ENCODE measurements at places on chromosomes 12 and 14. TPM values are rescaled to one million over a fixed set of nuclear protein-coding genes. Genes with fewer than 3 reads are reported as not detected.

The NEUROD4 gene
- total RNA-seq, result not detected

DNA sequence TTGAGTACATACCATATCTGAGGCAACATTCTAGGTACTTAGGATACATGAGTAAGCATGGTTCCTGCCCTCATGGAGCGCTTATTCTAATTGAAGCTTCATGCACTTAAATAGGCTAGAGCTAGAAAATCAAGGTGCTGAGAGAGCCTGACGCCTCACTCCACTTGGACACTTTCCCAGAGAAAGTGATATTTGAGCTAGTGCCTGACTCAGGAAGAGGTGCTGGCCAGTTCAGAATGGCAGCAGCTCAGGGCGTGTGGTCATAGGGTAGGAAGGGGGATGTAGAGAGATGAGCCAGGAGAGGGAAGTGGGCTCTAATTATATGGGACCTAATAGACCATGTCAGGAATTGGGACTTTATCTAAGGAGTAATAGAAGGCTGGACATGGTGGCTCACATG is 33.3 kb downstream of the TULP3 start:
- no peaks in the 10 kb centered on the region for H3K4me1 ChIP-seq
- no peak overlapping the region for H3K4me3 ChIP-seq
- H3K36me3 ChIP-seq, result peaks cover 6% of the 10 kb centered on the region
- H3K27ac ChIP-seq, result no peak overlapping the region
- no peaks in the 10 kb centered on the region for H3K27me3 ChIP-seq

The SERPINA1 gene
- 4.7 TPM for total RNA-seq

The REM2 gene
- 9.4 TPM for total RNA-seq

GRCh38 chr14:94936401-94936892 is 166.5 kb upstream of the GSC start:
- no peak overlapping the region for H3K27ac ChIP-seq
- no peaks in the 10 kb centered on the region for H3K36me3 ChIP-seq
- H3K4me3 ChIP-seq, result no peak overlapping the region

- peaks cover 39% of the 10 kb centered on the region for H3K4me1 ChIP-seq
- peak overlapping the region; percentile 70 for H3K27ac ChIP-seq
- H3K4me3 ChIP-seq, result no peak overlapping the region
- peak; percentile 58 for DNase-seq
- H3K27me3 ChIP-seq, result no peaks in the 10 kb centered on the region
- H3K36me3 ChIP-seq, result peaks cover 19% of the 10 kb centered on the region
Observed at GRCh38 chr14:95496111-95496681, 20.3 kb downstream of the SYNE3 start.

The ZNF384 gene
- 67.6 TPM for total RNA-seq

- no peak overlapping the region for H3K4me3 ChIP-seq
- peaks cover 20% of the 10 kb centered on the region for H3K4me1 ChIP-seq
- peaks cover 43% of the 10 kb centered on the region for H3K36me3 ChIP-seq
Observed at GRCh38 chr12:94994312-94994711, 9.2 kb downstream of the NDUFA12 start.

DNA sequence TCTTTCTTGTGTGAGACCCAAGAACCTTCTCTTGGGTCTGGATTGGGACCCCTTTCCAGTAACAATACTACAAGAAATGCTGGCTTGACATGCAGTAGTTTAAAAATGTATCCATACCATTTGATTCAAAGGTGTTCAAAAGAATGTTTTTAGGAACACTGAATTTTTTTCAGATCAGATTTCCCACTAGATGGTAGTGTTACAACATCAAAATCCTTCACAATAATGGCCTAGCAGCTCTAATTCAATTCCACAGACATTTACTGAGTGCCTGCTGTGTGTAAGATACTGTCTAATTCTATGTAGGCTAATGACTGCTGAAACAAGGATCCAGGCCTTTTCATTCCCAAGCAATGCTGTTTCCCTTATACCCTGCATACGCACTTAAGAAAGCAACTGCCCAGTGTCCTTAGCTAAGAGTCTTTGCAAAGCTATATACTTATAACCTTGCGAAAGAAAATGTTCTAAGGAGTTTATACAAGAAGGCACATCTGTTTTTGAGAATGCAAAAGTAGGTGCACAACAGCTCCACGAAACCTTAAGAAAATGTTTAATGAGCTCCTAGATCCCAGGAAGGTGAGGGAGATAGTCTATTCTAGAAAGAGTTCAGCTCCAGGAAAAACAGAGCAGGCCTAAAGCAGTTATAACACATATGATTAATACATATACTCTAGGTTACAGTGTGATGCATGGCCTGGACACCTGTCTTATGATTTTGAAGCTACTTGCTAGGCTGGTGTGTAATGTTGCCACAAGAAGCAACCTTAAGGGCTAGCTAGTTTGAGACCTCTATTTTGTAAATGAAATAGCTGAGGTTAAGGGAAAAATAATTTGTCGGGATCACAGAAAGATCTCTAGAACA is 50.9 kb upstream of the PKP2 start:
- no peaks in the 10 kb centered on the region for H3K36me3 ChIP-seq
- no peaks in the 10 kb centered on the region for H3K4me1 ChIP-seq
- H3K4me3 ChIP-seq, result no peak overlapping the region
- DNase-seq, result no peak

The SPTB gene
- 0.03 TPM for total RNA-seq

DNA sequence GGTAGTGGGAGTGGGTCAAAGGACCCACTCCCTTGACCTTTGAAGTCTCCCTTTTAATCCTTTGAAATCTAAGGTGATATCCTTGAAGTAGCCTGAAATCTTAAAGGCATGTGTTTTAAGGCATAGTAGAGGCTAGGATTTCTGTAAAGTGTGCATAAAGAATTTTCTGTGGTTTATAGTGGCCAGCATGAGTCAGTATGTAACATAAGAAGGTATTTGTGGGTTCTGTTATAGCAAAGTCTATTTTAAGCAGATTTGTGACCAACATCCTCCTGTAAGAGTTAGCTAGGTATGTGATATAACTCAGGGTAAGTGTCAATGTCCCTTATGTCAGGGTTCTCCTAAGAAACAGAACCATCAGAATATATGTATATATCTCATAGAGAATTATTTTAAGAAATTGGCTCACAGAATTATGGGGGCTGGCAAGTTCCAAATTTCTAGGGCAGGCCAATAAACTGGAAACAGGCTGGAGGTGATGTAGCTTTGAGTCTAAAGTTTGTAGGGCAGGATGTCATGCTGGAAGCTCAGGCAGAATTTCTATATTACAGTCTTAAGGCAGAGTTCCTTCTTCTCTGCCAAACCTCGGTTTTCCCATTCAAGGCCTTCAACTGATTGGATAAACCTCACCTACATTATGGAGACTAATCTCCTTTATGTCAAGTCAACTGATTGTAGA is 18.7 kb upstream of the EPYC start:
- no peak overlapping the region for H3K27ac ChIP-seq
- H3K36me3 ChIP-seq, result no peaks in the 10 kb centered on the region
- no peaks in the 10 kb centered on the region for H3K27me3 ChIP-seq
- DNase-seq, result no peak
- H3K4me1 ChIP-seq, result no peaks in the 10 kb centered on the region
- H3K4me3 ChIP-seq, result no peak overlapping the region

The ASB2 gene
- 1.2 TPM for total RNA-seq

- no peak overlapping the region for H3K4me3 ChIP-seq
- H3K27me3 ChIP-seq, result no peaks in the 10 kb centered on the region
- no peak for DNase-seq
Observed at GRCh38 chr12:91053951-91054715, 3.7 kb downstream of the KERA start.

All from CD4-positive, alpha-beta T cell (primary cell).